ENCODE measurements at places on chromosomes 11 and 22. TPM values are rescaled to one million over a fixed set of nuclear protein-coding genes. Genes with fewer than 3 reads are reported as not detected.

ZFTA gene
- total RNA-seq: 8.5 TPM

SCUBE1 gene
- 0.15 TPM for total RNA-seq

LGALS12 gene
- not detected for total RNA-seq

SCGB1A1 gene
- not detected for total RNA-seq

C11orf42 gene
- total RNA-seq: not detected

KRTAP5-7 gene
- not detected for total RNA-seq
